ENCODE measurements at places on chromosomes 16 and 17.

GRCh38 chr17:72121164-72122009, 567 bp downstream of the SOX9 start:
- DNase-seq: peak; percentile 39

- DNase-seq: no peak
Measured at GRCh38 chr17:65219124-65219523, 82.0 kb downstream of the RGS9 start.

GRCh38 chr16:14628806-14629611, 1.1 kb downstream of the PARN start:
- DNase-seq: peak; percentile 1

DNA sequence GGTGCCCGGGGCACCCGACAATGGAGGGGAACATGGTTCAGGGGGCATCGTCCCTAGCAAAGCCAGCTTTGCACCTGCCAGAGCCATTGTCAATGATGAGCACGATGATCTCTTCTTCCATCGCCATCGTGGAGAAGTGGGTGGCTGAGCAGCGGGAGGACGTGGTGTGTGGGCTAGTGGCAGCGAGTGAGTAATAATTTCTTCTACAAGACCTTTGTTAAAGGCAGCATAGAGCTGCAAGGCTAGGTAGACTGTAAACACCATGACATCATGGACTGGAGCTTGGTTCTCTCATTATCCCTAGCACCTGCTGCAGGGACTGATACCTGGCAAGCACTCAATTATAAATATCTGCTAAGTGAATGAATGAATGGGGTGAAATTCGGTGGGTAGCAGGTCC, 6.7 kb upstream of the HEATR3 start:
- DNase-seq: no peak

- DNase-seq: no peak
Measured at GRCh38 chr17:17883801-17884200, 47.0 kb upstream of the SREBF1 start.

GRCh38 chr17:64200080-64201032, 62.7 kb downstream of the TEX2 start:
- DNase-seq: peak; percentile 57

DNA sequence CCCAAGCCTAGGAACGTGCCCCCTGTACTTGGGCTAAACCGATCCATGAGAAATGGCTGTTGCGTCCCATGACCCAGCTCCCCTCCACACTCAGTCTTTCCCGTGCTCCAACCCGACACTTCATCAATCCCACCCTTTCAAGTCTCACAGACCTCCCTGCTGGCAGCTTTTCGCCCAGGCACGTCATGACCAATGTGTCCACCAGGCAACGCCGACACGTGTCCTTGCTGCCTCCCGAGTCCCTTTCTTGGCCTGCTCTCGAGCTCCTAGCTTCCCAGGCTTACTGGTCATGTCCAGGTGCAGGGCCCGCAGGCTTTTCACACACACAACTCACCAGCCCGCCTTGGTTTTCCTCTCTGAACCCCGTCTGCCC, 12.2 kb downstream of the MNT start:
- DNase-seq: no peak

DNA sequence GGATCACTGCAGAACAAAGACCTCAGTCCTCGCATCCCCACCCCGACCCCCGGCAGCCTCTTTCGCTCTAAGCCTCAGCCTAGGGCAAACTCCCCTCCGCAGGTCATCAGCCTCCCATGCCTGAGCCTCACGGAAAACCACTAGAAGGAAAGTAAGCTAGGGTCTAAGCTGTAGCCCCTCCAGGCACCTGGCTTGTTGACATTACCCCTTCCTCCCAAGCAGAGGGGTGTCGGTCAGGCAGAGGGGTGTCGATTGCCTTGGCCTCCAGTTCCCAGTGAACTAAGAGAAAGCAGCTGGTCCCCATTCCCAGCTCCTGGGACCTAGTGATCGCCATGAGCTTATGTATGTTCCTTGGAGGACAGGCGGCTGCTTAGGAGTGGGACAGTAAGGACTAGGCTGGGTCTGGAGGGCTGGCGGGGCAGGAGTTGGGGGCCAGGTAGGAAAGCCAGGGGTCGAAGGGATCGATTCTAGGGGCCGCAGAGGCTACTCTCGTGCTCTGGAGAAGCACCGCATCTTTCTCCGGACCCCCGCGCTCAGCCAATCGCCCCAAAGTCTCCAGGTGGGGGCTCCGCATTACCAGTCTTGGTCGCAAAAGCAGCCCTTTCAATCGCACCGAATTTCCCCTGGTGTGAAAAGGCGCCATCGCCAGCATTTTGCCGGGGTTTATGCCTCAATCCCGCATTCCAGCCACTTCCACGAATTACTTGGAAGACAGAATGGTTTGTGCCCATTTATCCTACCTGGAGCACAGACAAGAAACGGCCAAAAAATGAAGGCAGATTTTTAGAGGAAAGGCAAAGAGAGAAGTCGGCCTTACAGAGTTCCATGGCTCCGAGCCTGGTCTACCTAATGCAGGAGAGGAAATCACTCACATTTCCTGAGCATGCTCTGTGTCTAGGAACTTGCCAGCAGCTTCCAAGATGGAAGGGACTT, 21.3 kb upstream of the HOXB13 start:
- DNase-seq: no peak

DNA sequence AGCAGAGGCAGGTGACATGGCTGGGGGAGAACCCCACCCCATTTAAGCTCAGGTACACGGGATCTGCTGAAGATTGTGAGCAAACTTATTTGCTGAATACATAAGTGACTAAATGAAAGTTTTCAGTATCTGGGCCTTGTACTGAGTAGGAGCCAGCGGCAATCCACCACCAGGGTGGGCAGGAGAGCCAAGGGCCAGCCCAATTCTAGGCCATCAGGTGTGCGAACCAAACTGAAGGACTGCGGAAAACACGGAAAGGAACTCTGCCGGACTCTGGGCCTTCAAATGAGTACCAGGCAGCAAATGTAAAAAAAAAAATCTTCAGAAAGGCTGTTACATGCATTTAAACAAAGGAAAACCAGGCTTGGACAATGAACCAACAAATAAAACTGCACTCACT, 19.7 kb downstream of the ARHGAP17 start:
- no peak for DNase-seq

DNA sequence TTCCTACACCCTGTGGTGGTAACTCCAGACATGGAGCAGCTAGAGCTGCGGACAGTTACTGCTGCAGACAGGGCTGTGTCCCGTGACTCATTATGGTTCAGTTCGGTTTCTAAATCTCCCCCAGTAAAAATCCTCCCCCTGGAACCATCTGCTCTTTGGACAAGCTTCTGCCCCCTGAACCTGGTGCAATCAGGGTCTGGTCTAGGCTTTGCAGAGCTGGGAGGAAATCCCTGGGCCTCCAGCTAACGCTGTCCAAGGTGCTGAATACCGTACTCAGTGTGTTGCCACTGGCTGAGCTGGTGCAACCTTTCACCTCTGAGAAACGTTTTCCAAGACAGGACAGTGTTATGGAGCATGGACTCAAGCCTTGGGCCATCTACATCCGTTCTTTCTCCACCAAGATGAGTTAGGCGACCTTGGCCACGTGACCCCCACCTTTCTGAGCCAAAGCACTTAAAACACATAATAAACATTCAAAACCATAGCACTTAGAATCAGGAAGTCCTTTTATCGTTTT, 142.0 kb downstream of the CPPED1 start:
- peak; percentile 45 for DNase-seq

DNA sequence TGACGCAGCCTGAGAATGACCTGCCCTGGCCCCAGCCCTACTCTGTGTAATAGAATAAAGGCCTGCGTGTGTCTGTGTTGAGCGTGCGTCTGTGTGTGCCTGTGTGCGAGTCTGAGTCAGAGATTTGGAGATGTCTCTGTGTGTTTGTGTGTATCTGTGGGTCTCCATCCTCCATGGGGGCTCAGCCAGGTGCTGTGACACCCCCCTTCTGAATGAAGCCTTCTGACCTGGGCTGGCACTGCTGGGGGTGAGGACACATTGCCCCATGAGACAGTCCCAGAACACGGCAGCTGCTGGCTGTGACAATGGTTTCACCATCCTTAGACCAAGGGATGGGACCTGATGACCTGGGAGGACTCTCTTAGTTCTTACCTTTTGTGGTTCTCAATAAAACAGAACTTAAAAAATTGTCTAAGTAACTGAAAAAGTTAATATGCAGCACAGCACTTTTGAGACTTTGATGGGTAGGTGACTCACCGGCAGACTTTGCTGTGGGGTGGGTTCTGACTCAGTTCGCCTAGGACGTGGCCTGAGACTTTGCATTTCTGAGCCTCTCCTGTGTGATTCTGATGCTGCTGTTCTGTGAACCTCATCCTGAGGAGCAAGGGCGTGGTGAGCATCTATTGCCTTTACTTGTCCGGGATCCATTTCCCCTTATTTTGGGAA, 5.7 kb downstream of the LAT start:
- no peak for DNase-seq

GRCh38 chr17:80277751-80278671, 17.4 kb downstream of the RNF213 start:
- no peak for DNase-seq

DNA sequence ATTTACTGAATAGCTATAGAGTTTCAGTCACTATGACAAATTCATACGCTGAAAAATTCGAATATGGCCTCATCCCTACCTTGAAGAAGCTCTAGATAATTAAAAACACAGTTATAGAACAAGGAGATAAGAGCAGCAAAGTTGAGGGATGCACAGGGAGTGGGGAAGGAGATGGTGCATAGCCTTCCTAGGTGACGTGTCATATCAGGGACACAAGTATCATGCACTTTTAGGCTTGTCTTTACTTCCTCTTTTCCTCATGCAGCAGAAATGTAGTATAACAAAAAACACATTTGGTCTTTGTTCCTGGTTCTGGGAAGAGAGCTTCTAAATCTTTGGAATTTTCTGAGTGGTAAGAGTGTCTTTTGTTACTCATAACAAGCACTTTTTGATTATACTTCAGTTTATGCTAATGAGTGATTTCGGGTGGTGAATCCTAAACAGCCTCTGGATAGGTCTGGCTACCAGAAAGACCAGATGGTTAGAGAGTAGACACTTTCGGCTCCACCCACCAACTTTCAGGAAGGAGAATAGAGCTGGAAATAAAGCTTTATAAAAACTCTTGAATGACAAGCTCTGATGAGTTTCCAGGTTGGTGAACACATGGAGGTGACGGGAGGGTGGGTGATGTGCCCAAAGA, 341.4 kb downstream of the UTP18 start:
- no peak for DNase-seq

DNA sequence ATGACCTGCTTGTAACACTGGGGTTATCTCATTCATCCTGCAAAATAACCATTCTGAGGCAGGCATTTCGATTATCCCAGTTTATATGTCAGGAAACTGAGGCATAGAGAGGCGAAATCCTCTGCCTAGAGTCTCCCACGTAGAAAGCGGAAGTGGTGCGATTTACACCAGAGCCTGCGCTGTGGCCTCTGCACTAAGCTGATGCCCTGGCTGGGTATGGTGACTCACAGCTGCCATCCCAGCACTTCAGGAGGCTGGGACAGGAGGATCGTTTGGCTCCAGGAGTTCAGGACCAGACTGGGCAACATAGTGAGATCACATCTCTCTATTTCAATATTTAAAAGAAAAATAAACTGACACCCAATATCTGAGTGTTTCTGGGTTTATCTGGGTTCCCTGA, 59.3 kb upstream of the BCO1 start:
- DNase-seq: no peak

- no peak for DNase-seq
Measured at GRCh38 chr17:774313-774584, 7.8 kb downstream of the GLOD4 start.

- DNase-seq: no peak
Measured at GRCh38 chr17:64689106-64689505, 27.0 kb upstream of the SMURF2 start.

GRCh38 chr16:53052519-53053501, at the start of gene CHD9NB:
Gene CHD9NB (minus strand): TSS chr16:53052897. CDS start chr16:53044158, 8,739 bp downstream.
- DNase-seq: peak; percentile 73

DNA sequence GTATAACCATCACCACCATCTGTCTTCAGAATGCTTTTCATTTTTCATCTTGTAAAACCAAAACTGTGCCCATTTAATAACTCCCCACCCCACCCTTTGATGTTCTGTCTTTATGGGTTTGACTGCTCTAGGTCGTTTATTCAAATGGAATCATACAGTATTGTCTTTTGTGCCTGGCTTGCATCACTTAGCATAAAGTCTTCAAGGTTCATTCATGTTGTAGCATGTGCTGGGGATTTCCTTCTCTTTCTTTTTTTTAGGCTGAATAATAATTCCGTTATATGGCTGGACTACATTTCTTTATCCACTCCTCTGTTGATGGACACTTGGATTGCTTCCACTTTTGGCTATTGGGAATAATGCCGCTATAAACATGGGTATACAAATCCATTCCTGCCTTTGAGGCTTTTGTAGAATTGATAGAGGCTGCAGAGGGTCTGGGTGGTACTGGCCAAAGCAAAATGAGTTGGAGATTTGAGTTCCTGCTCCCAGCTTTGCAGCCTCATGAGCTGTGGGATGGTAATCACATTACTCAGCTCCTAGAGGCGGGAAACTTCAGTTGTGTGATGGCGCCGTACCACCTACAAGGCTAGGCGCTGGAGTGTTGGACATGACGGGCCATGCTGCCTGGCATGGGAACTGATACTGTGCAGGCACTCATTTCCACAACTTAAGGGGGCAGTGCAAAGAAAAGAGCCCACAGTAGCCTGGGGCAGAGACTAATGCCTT, 64.8 kb downstream of the CLEC16A start:
- DNase-seq: no peak

DNA sequence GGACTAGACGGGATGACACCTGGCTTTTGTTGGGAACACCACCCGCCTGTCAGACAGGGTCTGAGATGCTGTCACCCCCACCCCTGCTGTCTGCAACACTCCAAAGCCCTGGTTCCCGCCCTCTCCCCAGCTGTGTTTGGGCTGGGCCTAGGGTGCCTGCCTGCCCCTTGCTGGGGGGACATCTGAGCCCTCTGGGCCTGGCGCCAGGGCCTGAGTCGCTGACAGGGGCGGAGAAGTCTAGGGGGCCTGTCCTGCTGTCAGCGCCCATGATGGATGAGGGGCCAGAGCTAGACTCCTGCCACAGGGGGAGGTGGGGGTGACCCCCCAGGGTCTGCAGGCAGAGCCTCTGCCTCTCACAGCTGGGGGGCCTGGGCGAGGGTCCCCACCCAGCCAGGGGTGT, 7.6 kb upstream of the PKMYT1 start:
- DNase-seq: peak; percentile 36

DNA sequence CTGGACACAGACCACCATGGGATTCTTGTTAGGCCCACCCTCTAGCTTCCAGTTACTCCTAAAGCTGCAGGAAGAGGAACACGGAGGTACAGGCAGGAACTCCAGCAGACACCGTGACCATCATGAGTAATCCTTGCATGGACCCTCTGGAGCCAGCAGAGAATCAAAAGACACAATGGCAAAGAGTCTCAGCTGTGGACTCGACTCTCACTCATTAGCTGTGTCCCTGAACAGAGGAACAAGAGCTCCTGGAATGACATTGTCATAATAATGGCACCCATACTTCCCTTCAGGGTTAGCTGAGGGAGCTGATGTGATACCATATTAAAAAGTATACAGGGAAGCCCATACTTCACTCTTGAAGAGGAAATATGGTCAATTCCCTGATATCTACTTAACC, 176.3 kb upstream of the ASIC2 start:
- no peak for DNase-seq

- no peak for DNase-seq
Measured at GRCh38 chr17:11140501-11140900, 100.5 kb upstream of the SHISA6 start.
